Endodermal cell (in vitro differentiated cells): ENCODE measurements at places on chromosomes 12 and 14.

GRCh38 chr12:57242691-57243454 is 8.1 kb downstream of the STAC3 start:
- peak; percentile 99 for DNase-seq

GRCh38 chr12:12331244-12331771 is 18.7 kb downstream of the MANSC1 start:
- peak; percentile 89 for DNase-seq

- no peak for DNase-seq
These were observed 404.1 kb downstream of the ADAMTS20 start for GRCh38 chr12:43147878-43148277.

GRCh38 chr12:72368719-72369422 is 96.7 kb downstream of the TRHDE start:
- no peak for DNase-seq

DNA sequence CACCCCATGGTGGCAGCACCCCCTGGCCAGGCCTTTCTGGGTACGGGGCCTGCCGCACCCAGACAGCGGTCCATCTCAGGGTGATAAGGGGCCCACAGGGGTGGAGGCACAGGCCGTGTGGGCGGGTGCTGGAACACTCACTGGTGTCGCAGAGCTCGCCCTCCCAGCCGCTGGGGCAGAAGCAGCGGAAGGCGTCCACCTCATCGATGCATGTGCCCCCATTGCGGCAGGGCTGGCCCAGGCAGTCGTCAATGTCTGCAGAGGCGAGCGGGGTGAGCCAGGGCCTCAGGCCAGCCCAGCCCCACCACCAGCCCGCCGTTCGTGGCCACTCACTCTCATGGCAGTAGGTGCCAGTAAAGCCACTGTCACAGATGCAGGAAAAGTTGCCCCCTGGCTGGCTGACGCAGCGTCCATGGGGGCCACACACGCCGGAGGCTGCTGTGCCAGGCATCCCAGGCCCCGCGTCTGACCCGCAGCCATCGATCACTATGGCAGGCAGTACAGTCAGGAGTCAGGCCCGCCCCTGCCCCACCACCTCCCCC is 19.9 kb downstream of the JAG2 start:
- DNase-seq = peak; percentile 43

- DNase-seq = peak; percentile 43
These were observed 29.5 kb upstream of the INF2 start for GRCh38 chr14:104659764-104660523.

DNA sequence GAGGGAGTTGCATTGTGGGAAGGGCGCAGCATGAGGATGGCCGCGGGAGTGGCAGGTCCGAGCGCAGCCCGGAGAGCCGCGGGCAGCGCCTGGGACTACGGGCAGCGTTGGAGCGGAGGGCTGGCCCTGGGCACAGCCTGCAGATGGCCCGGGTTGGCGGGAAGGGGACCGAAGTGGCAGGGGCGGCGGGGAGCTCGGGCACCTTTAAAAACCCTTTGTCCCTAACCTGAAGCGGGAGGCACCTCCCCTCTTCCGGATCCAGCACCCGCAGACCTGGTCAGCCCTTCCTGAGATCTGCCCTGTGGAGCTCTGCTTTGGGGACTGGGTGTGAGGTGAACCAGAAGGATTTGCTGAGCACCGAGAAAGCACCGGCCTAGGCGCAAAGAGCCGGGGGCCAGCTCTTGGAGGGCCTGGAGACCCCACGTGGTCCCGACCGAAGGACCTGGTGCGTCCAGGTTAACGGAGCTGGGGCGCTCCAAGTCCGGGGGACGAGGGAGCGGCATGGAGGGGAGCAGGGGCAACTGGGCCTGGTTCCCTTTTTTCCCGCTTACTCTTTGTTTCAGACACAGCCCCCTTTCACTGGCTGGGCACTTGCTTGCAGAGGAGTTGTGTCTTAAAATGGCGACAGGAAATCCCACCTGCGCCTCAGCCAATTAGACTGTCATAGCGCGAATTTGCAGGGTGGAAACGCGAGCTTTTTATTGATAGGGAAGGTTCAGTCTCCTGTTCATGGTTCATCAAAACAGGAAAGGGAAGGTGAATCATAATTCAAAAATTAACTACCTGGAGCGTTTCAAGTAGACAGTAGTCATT is 792 bp upstream of the SLC38A1 start:
- peak; percentile 91 for DNase-seq

- DNase-seq = no peak
These were observed 5.3 kb downstream of the ASB2 start for GRCh38 chr14:93970965-93971634.

DNA sequence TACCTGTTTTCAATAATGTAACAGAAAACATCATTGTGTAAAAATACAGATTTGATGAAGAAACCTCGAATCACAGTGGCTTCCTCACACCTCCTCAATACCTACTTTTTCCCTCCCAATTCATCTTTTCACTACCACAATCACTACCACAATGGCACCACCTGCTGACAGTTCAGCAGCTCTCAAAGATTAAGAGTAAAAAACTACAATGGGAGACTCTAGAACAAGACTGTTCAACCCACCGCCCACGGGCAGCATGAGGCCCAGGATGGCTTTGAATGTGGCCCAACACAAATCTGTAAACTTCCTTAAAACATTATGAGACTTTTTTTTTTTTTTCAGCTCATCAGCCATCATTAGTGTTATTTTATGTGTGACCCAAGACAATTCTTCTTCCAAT is 15.2 kb downstream of the MED6 start:
- DNase-seq = no peak

DNA sequence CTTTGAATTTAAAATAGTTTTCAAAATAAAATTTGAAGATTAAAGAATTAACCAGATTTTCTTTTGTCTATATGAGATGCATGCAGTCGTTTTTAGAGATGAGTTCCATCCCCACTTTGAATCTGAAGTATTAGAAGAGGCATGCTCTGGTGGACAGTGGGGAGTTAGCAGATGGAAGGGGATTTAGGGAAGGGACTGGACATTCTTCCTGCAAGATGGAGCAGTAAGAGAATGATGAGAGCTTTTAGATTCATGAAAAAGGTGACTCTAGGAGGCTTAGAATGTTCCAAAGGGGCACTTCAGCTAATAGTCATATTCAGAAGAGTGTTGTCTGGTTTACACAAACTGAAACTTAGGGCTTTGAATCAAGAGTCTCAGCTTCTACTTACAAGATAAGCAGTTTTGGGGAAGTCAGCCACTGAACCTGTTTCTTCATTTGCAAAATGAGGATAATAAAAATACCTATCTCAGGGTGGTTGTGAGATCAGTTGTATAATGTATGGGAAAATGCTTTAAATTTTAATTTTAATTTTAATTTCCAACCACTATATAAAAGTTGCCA is 3.7 kb downstream of the ZBTB1 start:
- DNase-seq = no peak

DNA sequence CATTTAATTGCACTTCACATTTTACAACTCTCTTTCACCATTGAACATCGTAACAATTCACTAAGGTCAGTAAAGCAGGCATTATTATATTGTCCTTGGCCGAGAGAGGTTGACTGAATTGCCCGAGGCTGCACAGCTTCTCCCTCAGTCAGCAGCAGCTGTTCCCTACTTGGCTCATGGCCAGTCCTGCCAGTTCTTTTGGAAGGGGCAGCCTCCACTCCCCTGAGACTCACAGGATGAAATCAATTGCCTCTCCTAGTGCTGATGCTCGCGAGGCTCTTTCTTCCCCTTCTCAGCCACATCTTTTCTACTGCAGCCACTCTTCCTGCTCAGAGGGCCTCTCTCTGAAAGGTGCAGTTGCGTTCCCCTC is 79.9 kb upstream of the KCNA1 start:
- DNase-seq = no peak
